Amniotic stem cell (primary cell): ENCODE measurements at places on chromosomes 1 and 21.
A peak's percentile ranks its signal among the peaks of the same experiment; 100 is the strongest.

- DNase-seq, result no peak
Measured at GRCh38 chr1:55867304-55867843, 652.2 kb upstream of the USP24 start.

- no peak for DNase-seq
Measured at GRCh38 chr1:35656148-35656862, 15.0 kb upstream of the PSMB2 start.

- no peak for DNase-seq
Measured at GRCh38 chr1:219580009-219580676, 32.8 kb downstream of the ZC3H11B start.

DNA sequence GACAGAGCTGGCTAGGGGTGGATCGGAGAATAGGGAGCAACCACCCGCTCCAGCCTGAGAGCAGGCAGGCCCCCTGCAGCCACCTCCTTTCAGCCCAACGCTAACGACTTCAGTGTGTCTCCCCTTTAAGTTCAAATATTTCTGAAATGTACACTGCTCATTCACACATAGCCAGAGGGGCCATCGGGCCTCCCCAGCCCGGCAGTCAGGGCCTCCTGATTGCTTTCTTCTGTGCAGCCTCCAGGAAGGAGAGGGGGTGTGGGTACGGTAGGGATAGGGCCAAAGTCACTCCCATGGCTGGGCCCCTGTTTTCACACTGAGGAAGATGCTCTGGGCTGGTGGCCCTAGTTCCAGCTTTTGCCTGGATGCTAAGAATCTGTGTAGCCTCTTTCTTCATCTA lies 64.8 kb downstream of the EPHB2 start:
- DNase-seq, result no peak

GRCh38 chr1:241638909-241639622 lies 1.1 kb downstream of the CHML start:
- DNase-seq, result no peak

DNA sequence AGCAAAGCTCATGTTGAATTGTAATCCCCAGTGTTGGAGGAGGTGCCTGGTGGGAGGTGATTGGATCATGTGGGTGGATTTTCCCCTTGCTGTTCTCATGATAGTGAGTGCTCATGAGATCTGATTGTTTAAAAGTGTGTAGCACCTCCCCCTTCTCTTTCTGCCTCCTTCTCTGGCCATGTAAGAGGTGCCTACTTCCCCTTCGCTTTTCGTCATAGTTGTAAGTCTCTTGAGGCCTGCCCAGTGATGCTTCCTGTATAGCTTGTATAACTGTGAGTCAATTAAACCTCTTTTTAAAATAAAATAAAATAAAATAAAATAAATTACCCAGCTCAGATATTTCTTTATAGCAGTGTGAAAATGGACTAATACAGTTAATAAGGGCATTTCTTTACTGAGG lies 1025.7 kb downstream of the PLA2G4A start:
- no peak for DNase-seq

DNA sequence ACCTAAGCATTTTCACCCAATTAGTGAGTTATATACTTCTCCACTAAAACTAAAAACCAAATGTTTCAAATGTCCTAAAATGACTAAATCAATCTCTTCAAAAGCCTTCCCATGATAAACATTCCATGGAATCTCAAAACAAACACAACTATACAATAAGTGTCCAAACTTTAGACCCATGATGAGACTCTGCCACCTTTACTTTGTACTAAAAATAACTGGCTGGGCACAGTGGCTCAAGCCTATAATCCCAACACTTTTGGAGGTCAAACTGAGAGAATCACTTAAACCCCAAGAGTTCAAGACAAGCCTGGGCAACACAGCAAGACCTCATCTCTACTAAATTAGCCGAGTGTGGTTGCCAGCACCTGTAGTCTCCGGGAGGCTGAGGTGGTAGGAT lies 87.4 kb downstream of the EIF4G3 start:
- no peak for DNase-seq

DNA sequence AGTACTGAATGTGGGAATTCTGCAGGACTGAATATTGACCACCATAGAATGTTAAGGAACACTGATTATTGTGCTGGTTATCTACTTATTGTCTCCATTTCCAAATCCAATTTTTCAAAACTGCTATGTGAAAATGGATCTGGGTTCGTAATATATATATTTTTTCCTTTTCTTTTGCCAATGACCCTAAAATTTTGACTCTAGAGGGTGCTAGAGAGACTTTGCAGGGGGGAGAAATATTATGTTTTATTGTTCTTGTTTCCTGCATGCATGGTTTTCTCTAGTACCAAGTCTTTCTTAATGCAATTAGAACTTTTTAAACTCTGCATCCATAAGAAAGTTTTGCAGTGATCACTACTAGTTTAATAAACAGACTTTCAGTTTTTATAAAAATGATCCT lies 1256.9 kb downstream of the BRINP3 start:
- DNase-seq, result no peak

DNA sequence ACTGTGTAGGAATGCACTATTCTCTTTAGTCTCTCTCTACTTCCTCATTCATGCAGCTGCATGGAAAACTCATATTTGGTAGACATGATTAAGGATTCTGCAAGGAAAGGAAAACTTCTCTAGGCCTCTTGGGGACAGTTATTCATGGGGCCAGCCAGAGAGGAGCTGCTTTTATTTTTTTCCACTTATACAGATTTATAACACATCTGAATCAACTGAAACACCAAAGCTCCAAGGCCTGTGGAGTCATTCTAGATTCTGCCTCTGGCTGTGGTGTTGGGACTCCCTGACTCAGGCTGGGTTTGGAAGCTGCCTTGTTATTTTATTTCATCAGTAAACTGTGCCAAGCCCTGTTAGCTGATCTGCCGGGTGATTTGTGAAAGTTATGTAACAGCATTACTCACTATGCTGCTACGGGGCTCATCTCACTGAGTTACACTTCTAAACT lies 83.9 kb upstream of the EDEM3 start:
- peak; percentile 80 for DNase-seq

DNA sequence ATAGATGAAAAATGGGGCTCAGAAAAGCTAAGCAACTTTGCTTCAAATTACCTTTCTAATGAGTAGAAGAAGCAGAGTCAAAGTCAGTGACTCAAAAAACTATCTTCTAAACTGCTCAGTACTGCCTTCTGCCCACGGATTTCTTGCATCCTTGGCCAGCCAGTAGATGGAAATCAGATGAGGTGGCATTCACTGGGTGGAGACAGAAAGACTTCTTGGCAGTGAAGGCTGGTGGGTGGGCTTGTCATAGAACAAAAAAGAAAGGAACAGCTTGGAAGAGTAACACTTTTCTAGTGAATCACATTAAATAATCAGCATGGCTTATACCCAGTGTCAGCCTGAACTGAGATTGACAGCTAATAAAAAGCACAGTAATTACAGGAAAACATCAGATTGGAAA lies 170.7 kb downstream of the ST6GALNAC5 start:
- no peak for DNase-seq

DNA sequence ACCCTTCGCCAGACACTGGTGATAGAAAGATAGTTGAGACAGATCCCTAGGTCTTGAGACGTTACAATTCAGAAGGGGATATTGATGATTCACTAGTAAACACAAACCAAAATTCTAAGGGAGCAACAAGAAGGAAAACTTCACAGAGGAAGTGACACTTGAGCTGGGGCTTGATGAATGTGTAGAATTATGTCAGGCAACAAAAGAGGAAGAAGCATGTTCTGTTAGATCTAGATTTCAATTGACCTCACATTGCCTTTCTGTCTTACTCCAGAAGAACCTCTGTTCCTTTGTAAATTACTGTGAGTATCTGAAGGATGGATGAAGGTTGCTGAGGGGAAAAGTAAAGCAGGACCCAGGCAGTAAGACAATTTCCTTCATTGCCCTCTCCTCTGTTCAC lies 328.2 kb downstream of the KCTD3 start:
- no peak for DNase-seq

- DNase-seq, result no peak
Measured at GRCh38 chr1:92877792-92878191, 46.0 kb downstream of the RPL5 start.

- no peak for DNase-seq
Measured at GRCh38 chr1:2294033-2294724, 66.1 kb downstream of the SKI start.

DNA sequence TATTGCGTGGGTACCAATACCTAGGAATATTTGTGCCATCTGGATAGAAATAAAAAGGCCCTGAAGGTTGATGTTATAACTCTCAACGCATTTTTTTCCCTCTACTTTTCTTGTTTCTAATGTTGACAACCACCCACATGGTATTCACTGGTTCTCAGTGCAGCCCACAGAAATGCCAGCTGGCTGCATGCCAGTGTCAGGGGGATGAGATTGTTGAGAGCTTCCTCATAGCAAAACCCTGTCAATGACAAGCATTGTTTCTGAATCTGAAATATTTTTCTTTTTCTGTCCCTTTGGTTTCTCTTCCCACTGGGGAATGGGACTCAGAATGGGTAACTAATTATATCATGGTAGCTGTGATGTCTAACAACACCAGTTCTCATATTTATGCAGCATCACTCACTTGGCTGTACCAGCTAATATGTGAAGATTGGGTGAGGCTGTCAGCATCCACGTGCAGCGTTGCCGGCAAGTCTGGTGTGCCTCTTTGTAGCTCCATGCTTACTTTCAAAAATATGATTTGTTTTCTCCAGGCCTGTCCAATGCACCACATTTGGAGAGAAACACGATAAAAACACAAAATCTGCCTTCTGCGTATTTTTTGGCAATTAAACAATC lies 284.6 kb downstream of the PTBP2 start:
- no peak for DNase-seq

DNA sequence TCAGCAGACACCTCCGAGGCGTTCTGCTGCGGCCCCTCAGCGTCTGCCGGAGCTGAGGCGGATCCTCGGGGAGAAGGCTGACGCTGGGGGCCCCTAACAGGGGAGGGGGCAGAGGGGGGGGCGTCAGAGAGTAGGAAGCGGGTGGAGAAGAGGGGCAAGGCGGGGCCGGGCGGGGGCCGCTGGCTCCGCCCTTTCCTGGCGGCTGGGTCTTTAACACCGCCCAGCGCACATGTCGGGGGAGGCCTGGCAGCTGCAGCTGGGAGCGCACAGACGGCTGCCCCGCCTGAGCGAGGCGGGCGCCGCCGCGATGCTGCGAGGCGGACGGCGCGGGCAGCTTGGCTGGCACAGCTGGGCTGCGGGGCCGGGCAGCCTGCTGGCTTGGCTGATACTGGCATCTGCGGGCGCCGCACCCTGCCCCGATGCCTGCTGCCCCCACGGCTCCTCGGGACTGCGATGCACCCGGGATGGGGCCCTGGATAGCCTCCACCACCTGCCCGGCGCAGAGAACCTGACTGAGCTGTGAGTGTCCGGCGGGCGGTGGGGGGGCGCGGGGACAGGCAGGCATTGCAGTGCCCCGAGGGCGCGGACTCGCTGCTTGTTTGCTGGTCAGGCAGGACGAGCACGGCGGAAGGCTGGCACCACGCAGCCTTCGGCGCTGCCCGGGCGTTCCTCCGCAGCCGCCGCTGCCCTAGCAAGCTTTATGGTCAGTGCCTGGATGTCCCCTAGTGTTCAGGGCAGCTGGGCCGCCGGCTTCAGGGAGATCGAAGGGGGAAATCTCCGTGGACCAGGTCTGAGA lies at the start of gene NTRK1:
Gene NTRK1 (plus strand): TSS at position 238 of the 796 bp plus-strand sequence. CDS start 70 bp downstream, at position 308.
- no peak for DNase-seq

DNA sequence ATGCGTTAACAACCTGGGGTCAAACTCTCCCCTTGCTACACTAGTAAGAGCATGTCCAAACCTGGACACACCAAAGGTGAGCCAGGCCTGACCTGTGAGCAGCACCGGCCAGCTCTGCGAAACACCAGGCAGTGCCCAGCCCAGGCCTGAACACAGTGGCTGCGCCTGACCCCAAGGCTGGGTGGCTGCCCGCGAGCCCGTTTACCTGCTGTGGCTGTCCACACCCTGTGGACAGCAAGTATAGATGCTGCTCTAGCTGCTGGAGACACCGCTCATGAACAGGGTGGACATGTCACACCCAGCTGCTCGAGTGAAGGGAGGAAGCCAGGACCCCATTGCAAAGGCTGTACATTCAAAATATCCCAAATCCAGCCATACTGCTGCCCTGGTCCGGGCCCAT lies 7.6 kb upstream of the CCDC27 start:
- no peak for DNase-seq

- DNase-seq, result no peak
Measured at GRCh38 chr1:157944663-157945280, 48.7 kb upstream of the KIRREL1 start.

DNA sequence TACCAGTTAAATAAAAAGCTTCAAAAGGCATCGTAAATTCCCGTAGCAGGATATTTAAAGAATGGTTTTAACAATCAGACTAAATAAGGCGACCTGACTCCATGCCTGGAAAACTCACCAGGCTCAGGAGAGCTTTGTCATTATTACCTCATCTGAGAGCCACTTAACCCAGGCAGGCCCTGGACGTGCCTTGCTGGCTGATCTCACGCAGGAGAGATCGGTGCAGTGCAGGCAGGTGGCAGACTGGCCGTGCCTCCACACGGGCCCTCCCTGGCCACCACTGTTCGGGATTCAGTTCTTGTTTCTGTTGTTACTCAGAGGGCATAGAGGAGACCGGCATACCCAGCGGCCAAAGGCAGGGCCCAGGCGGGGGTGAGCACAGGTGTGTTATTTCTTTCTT lies 6.4 kb downstream of the MT1HL1 start:
- no peak for DNase-seq

DNA sequence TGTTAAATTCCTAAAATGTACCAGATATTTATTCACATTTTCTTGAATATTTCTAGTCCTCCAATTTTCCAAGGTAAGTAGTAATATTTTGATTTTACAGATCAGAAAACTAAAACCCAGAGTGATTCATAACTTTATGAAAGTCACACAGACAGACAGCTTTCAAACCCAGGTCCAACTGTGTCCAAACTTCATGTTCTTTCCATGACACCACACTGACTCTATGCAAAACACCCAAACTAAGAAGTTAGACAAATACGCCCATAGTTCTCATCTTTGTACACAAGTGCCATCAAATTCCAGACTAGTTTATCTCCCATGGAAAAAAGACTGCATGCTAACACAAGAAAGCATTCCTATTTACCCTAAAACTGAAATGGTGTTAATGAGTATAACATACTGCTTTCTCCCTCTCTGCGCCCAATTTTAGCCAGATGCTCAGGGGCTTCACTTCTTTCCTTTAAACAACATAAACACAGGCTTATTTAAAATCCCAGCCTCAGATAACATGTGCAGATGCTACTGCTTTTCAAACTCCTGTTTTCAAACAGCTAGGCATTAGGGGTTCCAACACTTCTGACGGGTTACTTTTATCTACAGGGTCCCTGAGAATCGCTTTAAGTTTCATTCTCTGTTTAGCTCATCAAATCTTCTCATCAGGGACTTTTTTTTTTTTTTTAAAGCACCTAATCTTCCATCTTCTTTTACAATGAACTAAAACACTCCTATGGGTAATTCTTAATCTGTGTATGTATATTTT lies 44.6 kb downstream of the WASF2 start:
- no peak for DNase-seq
